Naive thymus-derived CD8-positive, alpha-beta T cell (primary cell): ENCODE measurements at places on chromosomes 3 and 15.

DNA sequence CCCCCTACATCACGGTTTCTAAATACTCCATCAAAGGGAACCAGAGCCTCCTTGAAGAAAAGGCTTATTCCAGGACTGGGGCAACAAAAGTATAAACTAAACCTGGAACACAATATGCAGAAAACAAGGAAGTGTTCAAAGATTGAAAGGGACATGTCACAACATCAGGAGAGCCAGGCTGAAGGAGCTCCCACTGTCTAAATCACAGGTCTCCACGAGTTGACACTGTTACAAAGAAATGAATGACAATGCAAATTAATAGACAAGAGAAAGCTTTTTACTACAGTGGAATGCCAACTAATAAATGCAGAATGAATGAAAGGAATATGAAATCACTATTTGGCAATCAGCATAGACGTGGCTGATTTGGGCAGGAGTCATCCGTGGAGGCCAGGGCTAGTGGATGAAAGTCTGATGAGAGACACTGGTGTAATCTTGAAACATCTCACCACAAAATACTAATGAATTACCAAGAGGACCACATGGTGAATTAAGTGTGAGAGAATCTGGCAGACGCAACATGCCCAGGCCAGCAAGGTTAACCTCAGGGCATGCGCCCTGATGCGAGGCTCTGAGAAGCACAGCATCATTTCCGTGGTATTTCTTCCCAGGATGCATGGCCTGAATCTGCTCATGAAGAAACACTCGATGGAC lies 123.8 kb upstream of the TJP1 start:
- no peak for DNase-seq

DNA sequence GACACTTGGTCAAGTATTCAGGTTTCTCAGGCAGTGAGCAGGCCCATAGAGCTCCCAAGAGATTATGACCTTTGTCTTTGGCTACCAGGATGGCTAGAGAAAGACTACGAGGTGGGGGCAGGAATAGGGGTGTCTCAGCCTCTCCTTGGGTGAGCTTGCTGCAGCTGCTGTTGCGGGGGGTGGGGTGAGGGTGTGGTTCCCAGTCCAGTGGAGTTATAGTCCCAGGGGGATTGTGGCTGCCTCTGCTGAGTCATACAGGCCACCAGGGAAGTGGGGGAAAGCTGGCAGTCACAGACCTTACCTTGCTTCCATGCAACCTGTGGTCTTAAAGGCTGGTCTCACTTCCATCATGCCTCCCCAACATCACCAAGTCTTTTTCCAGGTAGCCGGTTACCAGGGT lies 31.7 kb downstream of the ATP2C1 start:
- no peak for DNase-seq

DNA sequence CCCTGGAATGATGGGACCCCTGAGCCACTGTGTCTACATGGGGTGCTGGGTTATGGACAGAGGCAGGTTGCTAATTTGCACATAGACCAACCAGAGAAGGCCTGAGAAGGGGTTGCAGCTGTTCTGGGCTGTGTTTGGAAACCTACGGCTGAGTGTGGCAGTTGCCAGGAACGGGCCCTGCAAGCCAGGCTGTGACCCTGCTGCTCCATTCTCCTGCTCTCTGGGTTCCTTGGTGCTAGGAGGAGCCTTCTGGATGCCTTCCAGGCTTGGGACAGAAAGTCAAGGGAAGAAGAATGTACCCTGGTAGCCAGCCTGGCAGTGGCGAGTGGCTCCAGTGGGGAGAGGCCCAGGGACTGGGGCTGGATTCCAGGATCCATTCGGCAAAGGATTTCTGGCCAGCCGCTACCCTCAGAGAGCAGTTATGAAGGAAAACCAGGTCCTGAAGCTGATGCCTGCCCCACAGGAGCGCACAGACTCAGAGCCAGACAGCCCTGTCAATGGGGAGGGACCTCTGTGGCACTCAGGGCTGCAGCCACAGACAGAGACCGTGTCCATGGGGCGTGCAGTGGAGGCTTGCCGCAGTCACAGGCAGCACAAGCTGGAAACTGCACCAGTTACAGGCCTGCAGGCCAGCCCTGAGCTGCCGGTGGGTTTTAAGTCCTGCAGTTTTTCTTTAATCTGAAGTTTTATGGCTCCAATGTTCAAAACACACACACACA lies 55.1 kb upstream of the ACAD9 start:
- DNase-seq, result no peak

- DNase-seq, result no peak
Measured at GRCh38 chr15:80309769-80310384, 57.9 kb upstream of the CTXND1 start.

GRCh38 chr3:39157359-39157758 lies 4.0 kb upstream of the CSRNP1 start:
- no peak for DNase-seq

DNA sequence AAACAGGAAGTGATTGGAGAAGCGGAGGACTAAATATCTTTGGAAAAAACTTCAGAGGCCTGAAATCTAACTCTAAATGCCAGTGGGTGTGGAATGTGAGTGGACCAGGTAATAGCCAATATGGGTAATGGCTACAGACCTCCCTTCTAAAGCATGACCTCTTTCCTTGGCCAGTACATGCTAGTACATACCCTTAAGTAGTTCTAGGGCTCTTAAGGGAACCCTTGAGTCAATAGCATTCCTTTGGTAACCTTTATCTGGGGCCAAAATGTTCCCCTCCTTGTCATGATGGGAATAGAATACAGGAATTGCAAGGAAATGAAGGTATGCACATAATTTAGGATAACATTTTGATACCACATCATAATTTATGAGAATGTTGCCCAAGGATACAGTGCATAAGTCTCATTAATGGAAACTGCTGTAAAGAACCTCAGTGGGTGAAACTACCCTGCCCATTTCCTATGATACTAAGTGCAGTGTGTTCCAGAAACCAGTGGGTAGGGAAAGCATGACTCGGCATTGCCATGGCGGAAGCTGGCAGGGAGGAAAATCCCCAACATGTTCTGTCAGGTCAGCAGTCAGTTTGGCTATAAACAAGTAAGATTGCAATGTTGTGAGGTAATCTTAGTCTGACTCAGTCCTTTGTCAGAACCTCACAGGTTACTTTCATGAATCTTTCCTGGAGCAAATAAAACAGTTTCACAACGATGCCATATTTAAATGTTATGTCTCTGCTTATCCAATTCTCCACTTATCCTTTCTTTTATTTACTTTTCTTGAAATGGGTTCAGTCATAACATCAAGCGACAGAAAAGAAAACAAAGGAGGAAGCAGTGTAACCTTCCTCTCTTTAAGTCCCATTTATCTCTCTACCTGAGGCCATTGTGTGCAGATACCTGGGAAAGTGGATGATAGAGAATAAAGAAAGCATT lies 23.5 kb upstream of the RAP2B start:
- DNase-seq, result no peak

DNA sequence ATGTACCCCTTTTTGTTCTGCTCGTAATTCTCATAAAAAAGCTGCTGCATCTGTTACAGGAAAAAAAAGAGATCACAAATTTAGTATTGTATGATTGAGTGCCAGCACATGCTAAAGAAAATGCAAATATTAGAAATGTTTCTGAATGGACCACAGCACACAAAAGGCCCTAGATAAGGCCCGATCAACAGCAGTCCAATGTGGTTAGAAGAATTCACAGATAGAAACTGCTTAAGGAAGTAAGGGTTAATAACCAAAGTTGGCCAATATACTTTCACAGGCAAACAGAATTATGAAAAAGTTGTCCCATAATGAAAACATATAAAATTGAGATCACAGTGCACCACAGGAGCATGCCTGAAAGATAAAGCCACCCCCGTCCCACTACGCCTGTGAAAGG lies 72.9 kb downstream of the CHSY1 start:
- DNase-seq, result no peak

DNA sequence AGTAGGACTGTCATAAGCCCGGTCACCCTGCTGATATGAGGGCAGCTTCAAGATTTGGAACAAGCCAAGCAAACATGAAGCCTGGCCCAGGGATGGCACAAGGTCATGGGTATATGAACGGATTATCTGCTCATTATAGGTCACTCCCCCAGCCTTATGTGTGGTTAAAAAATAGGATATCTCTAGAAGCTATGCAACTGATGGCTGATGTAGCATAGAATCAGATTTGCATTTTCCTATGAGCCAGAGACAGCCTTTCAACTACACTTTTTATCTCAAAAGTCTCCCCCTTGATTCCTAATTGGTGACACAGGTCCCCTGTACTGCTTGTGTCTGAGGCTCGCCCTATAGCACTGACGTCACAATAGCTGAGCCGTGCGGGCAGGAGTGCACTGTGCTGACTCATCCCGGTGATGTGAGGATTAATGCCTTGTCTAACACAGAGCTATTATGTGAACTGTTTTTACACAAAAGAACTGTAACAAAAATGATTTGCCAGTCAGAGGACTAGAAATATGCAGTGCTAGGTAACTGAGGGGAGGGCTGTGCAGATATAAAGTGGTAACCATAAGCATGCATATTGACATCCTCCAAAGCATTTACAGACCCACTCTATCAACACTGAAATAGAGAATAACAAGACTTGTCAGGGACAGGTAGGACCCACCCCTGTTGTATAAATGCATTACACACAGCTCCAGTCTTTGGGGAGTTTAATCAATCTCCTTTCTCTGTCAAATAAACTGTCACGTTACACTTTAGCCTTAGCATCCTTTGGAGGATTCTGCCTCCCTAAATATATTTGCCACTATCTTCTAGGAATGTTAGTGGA lies 204.9 kb downstream of the TIGIT start:
- DNase-seq, result no peak

DNA sequence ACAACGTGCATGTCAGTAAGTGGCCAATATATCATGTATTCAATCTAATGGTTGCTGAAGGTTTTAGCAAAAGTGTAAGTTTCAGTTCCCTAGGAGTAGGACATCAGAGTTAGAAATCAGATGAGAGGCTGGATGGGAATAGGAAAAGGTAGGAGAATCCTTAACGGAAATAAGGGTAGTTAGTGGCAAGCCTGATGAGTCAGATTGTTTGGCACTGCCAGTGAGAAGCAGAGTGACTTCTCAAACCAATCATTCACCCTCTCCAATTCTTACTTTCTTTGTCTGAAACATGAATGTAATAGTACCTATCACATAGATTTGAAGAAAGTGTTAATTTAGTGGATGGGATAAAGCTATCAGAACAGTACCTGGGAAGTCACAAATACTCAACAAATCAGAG lies 894.0 kb downstream of the NTRK3 start:
- no peak for DNase-seq

DNA sequence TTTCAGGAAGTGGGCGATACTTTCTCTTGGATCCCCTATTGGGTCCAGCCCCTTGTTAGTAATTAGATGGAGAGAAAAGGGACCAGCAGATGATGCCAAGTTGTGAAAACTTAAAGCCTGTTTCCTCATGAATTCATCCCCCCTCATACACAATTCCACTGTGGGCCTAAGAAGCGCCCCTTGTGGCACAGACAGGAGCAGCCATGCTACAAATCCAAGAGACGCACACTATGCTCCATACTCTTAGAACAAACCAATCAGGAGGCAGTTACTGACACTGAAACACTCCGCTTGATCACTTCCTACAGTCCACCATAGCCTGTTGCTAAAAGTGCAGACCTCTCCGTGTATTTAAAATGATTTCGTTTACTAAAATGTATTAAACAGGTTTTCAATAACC lies 111.3 kb upstream of the ARRDC4 start:
- DNase-seq, result no peak

- DNase-seq, result no peak
Measured at GRCh38 chr3:30578479-30578878, 27.9 kb upstream of the TGFBR2 start.

DNA sequence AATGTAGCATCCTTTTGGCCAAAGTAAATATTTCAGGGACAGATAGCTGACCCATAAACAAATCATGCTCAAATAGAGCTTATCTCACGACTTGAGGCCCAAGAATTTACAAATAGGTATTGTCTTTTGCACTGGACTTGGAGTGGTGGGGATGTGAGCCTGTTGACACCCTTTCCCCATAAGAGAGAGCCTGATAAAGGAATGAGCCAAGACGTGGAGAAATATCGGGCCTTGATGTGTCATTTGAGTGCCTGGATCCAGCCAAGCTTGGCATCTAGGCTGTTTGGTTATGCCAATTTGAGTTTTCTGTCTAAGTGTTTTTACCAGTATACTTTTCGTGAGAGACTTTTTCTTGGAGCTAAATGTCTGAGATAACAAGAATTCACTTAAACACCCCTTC lies 112.9 kb upstream of the RGMA start:
- DNase-seq, result no peak

GRCh38 chr15:40087991-40088928 lies 20.4 kb downstream of the BMF start:
- DNase-seq, result no peak

GRCh38 chr3:40103829-40104228 lies 205.7 kb upstream of the EIF1B start:
- no peak for DNase-seq

DNA sequence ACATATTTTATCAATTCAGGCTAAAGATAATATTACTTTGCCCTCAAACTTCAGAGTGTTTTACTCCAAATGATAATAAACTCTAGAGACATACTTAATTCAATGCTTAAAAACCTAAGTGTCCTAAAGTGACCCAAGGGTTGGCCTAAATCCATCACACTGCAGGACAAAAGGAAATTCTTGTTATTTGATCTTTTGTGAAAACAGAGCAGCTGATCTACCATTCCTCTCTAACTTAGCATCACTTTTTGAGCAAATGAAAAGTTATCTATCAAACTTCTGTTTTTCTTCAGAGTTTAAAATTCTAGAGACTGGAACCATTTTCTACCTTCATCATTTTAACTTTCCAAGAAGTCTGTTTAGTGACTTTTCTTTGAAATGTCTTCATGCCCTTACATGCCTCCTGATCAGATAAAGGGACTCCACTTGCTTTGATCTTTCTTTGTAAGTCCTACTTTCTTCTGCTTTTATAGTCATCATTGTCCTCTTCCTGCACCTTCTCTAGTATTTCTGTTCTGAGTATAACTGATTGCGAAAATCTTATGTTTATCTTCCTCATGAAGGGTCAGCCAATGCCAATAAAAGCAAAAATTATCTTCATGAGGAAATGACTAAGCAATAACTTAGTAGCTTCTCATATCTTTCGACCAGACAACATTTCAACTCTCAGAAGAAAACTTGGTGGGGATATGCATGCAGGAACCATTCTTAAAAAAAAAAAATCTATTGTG lies 378.7 kb upstream of the TGFBR2 start:
- DNase-seq, result no peak

GRCh38 chr15:93035953-93036810 lies 52.8 kb downstream of the RGMA start:
- DNase-seq, result peak; percentile 39

DNA sequence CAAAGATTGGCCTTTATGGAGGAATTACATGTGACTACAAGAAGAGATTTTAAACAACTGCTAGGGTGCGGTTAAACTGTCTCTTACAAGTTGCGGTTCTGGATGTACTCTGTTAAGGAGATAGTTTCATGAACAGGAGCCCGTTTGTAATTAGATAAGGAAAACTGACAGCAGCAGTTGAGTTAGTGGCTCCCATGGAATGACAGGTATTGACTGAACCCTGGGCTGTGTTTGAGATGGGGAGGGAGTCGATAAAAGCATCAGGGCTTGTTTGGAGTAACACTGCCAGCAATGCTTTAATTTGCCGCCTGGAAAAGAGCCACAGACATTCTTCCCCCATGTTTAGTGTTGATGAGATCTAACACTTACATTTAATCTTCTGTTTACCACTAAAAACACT lies 139.9 kb downstream of the ROBO2 start:
- no peak for DNase-seq
